ENCODE measurements at places on chromosomes 6 and 20.

DNA sequence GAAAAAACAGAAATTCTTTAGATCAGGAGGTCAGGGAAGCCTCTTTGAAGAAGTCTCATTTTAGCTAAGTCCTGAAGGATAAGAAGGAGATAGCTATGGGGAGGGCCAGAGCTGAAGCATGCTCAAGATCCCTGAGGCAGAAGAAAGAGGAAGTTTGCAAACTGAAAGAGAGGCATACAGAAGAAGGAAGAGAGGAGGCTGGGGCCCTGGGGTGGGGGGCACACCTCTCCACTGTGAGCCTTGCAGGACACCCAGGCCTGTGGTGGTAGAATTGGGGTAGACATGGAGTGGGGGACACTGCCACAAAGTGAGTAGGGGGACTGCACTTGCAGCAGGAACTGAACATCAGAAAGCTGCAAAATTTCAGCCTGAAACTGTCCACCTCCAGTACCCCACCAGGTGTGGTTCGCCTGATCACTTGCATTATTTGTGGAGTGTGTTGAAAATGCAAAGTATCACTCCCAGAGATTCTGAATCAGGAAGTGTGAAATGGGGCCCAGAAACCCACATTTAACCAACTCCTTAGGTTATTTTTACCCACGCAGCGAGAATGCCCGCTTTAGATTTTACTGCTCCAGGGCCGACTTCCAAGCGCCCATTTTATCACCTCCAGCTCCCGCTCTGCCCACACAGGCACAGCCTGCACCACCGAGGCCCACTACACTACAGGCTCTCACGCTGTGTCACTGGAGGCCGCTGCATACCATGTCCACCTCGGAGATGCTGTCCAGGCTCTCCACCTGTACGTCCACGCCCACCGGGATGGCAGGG lies 44.0 kb downstream of the GABRR2 start:
- no peak for DNase-seq

GRCh38 chr6:32666420-32667300 lies at the start of gene HLA-DQB1:
TSS of gene HLA-DQB1 (minus strand) at chr6:32666657. CDS start at chr6:32666607, 50 bp downstream.
- no peak for DNase-seq

DNA sequence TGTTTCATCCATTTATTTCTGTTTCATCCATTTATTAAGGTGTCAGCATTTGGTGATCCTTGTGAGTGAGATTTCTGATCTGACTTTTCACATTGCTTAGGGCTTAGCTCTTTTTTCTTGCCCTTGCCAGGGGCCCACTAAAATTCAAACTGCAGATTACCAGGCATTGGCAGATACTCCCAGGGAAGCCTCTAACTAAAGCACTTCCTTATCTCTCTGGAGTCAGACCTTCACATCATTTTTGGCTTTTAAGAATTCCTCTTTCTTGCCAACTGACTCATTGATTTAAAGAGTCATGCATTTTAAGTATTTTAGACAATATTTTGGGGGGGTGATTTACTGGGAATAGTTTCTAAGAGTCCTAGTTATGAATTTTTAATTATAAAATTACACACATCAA lies 2.6 kb upstream of the WFDC8 start:
- DNase-seq, result no peak

DNA sequence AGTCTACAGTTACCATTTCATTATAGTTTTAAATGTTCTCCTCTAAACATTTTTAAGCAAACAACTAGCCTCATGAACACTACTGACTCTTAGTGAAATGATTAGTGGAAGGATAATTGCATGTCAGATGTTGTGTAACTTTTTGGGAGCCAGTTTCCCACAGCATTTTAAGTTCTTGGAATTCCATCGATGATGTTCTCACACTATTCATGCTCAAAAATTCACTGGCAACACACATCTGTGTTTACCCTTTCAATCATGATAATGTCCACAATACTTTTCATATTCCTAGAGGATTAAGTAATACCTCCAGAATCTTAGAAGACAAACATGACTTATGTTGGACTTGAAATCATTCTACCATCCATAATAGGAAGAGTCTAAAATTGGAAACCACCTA lies 678.1 kb upstream of the ID4 start:
- DNase-seq, result no peak

DNA sequence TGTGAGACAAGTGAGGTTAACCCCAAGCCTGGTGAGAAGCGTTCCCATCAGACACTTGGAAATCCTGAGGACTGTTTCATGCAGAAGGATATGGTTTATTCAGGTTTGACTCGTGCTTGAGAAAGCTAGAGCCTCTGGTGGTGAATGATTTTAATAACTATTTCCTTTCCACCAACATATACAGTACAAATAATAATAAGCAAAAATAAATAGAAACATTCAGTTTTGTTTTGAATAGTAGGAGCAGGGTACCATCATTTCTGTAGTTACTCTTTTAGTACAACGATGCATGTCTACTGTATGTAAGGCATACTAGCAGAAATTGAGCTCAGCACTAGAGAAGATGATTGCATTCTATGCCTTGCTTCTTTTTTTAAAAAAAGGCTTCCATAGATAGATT lies 33.5 kb downstream of the PLG start:
- DNase-seq, result no peak

GRCh38 chr6:31214516-31214915 lies 44.0 kb upstream of the POU5F1 start:
- peak; percentile 20 for DNase-seq

DNA sequence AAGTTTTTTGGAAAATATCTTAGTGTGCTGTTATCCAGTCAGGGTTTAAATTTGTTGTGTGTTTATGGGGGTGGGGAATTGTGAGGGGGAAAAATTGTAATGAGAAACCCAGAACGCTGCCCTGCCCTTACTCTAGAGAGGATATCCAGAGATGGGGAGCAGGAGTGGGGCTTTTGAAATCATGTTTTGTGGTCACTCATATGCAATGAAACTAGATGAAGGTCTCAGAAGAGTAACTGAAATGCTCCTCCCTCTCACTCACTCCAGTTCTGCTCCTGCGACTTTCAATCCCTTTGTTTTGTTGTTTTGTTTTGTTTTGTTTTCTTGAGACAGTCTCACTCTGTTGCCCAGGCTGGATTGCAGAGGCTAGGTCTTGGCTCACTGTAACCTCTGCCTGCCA lies 100.0 kb downstream of the CRYBG1 start:
- DNase-seq, result no peak

- no peak for DNase-seq
Observed at GRCh38 chr6:168376120-168376519, 56.5 kb upstream of the DACT2 start.

DNA sequence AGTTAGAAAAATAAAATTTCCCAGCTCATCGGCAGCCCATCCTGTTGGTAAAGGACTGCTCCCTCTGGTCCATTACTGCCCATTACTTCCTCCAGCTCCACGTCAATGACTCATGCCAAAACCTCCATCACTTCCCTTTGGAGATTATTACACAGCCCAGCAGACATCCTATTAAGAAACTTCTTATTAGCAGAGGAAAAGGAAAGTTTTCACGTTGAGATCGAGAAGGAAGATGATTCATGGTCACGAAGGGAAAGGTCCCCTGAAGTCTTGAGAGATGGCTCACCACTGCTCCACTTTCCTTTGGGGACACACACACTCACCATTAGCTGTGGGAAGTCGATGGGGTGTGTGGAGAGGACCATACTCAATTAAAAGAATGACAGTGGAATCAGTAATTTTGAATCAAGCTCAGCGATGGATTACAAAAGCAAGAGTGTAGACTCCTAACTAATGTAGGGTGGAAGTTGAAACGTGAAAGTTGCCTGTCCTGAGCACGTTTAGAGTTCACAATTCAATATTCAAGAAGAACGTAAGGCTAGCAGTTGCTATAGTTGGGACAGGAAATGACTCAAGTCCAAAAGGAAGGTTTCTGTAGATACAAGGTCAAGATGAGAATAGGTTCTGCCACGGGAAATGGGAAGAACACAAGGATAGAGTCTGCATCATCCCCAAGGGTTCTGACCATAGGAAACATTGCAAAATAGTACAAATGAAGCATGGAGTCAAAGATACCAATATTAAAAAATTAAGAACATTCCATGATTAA lies 21.6 kb downstream of the SASH1 start:
- no peak for DNase-seq

- DNase-seq, result peak; percentile 53
Observed at GRCh38 chr20:36835453-36836198, 40.3 kb upstream of the TLDC2 start.

DNA sequence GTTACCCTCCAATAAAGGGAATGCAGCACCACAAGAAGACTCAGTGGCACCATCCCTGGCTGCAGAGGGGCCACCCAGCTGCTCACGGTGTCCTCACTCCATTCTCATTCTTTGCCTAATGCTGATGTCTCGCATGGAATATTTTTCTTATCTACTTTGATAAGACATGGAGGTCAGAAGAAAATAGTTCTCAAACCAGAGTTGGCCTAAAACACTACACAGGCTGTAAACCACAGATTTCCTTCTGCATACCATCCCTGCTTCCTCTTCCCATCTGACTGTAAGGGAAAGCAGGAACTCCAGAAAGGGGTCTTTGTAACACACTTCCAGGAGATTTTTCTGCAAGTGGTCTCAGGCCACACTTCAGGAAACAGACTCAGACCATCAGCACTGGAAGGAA lies 43.1 kb upstream of the CD93 start:
- DNase-seq, result no peak

DNA sequence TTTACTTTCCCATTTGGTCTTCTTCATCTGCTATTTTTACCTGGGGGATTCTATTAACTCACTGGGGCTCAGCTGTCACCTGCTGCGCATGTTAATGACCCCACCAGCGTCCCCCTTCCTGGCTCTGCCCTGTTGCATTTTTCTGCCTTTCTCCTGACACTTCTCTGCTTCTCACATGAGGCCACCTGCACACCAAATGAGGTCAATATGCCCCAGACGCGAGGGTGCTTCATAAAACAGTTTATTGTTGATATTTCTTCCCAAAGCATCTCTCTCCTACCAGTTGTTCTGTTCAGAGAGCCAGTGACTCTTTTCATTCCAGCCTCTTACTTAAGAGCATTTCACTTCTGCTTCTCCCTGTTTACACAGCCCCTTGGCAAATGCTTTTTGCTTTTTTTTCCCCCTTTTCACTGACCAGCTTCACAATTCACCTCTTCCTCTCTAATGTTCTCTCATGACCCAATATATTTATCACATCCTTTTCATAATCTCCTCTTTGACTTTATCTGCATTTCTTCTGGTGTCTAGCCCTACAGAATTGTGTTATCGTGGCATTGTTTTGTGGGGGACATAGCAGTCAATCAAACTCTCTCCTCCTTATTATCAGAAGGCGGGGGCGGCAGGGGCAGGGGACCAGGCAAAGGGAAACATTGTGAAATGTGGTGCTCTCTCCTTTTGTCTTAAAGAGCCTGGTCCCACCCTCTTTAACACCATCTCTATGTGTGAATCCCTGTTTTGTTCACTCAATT lies 545.8 kb upstream of the CITED2 start:
- no peak for DNase-seq
